Activated naive CD4-positive, alpha-beta T cell (primary cell): ENCODE measurements at places on chromosomes 1 and 21.

DNA sequence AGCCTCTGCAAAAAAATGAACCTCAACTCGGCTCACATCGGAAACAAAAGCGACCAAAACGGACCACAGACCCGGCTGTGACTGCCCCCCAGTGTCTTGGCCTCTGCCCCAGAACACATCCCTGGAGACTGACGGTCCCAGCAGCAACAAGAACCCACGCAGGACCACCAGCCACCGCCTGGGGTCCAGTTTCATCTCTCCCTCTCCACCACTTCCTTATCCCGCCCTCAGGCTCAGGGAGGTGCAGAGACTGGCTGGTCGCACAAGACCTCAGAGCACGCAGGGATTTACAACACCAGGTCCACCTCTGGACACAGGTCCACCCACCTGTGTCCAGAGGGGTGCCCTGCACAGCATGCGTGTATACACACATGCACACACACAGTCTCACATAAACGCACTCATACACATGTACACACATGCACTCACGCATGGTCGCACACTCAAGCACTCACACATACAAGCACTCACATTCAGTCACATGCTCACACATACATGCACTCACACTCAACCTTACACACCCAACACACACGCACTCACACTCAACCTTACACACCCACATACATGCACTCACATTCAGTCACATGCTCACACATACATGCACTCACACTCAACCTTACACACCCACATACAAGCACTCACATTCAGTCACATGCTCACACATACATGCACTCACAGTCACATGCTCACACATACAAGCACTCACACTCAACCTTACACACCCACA is 18.6 kb upstream of the TMEM52 start:
- DNase-seq = no peak

DNA sequence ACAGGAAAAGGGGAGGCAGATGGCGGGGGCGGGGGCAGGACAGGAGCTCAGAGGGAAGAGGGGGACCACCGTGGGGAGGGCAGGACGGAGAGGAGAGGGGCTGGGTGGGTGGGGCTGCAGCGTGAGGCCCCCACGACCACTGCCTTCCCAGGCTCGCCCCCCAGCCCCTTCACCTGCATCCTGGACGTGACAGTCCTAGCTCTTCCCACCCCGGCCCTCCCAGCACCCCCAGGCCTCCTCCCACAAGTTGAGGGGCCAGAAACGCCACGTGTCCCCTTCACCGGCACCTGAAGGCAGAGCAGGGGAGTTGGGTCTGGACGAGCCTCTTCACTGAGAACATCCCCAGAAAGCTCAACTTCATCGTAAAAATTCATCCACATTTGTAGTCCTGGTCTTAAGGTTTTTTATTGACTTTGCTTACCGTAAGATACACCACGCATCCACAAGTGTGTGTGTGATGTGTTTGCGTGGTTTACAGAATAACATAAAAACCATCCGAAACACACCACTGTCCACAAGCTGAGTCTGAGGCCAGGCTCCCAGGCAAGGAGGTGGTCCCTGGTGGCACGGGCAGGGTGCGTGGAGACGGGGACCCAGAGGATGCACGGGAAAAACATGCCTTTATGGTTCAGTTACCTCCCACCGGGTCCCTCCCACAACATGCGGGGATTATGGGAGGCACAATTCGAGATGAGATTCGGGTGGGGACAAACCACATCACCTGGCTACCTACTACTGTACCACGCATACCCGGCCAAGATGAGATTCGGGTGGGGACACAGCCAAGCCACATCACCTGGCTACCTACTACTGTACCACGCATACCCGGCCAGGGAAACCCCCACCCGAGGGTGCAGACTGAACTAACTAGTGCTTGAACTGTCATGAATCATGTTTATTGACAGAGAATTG is 13.9 kb upstream of the COL18A1 start:
- no peak for DNase-seq

DNA sequence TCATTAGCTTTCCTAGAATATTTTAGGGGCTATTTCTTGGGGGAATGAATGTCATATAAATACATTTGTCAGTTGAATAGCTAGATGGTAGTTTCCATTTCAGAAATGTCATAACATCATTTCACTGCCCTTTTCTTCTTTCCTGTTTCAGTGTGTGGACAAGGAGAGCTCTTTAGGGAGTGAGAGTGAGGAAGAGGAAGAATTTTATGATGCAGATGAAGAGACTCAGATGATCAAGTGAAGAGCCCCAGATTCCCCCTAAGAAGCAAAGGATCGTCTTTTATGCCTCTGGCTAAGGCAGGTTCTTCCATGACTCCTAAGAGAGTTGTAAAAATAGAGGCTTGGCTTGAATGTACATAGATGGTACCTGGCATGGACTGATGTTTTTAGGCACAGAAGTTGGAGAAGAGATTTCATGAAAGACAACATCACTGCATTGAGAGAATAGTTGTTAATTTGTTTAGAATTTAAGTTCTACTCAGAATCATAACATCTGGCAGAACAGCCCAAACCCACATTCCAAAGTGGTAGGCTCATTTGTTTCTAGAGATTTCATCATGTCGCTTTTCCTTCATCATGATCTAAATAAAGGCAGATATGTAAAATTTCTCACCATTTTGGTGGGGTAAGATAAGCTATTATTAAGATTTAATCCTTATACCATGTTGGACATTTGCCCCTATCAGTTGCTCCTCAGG is 44.2 kb upstream of the MAB21L3 start:
- DNase-seq = no peak

DNA sequence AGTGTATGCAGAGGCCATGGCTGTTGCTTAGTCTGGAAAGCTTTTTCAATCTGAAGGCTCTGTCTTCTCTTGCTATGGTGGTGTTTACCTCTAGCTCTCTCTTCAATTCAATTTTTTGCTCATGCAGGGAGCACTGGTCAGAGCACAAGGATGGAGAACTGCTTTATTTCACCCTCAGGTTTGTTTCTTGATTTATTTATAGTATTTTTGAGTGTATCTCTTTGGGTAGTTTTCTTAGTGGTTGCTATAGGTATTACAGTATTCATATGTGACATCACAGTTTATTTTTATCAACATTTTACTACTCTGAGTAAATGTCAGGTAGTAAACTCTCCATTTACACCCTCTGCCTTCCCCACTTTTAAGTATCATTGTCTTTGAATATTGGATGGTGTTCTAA is 147.9 kb downstream of the RASAL2 start:
- DNase-seq = no peak

DNA sequence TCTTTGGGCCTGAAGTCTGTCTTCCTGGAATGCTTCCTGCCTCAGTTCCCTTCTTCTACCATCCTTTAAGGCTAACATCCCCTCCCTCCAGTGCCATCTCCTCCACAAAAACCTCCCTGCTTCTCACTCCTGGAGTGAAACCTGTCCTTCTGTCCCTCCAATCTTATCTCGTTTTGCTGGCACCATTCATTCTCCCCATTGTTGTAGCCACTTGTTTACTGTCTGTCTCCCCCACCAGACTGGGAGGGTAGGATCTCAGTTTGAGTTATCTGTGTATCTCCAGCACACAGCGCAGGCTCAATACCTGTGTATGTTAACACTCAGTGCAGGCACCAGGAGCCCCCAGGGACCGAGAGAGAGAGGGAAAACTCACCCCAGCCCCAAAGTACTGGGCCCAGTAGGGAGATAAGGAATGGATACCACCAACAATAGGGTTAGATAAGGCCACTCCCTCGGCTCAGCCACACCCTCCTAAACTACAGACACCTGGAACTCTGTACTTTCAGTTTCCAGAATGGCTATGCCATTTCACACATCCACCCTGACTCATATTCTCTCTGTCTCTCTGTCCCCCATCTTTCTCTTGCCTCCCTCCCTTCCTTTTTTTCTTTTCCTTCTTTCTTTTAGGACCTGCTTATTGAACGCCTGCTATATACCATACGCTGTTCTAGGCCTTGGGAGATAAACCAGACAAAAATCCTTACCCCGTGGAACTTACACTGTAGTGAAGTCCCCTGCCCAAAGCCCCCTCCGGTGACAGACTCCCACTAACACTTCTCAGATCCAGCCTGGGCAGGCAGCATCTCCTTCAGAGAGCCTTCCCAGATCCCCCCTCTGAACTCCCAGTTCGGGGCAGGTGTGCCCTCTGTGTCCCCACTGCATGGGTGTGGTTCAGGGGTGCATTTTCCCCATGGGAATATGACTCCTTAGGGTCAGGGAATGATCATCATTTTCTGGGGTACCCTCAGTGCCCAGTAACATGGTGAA is 3.3 kb upstream of the SSBP3 start:
- DNase-seq = no peak

DNA sequence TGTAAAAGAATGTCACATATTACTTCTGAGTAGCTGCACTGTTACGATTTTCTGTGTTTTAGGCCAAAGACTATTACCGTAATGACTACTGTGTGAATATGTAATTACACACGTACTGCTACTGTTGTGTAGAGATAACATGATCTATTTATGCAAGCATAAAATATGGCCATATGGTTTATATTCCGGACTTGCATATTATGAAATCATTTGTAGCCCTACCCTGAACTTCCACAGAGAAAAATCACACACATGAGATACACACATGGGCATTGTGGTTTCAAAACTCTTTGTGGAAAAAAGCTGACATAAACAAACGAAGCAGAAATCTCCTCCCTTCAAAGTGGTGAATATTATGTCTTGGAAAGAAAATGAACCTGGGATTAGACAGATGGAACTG is 373.0 kb upstream of the ADAMTS5 start:
- no peak for DNase-seq

DNA sequence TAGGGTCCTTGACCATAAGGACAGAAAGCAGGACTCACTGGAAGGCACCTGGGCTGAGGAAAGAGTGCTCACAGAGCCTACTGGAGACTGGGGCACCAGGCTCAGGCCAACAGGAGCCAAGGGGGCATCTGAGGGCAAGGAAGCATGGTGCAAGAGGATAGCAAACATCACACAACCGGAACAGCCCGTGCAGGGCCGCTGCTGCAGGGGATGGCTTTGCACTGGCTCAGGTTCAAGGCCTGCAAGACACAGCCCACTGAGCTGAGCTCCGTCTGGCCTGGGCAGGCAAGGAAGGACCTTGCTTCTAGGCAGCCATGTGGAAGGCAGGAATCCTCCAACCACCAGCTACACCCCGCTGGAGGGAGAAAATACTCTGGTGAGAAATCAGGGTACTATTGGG is 59.8 kb upstream of the KIF26B start:
- no peak for DNase-seq

GRCh38 chr1:23376890-23377811 is 7.5 kb upstream of the ZNF436 start:
- no peak for DNase-seq

DNA sequence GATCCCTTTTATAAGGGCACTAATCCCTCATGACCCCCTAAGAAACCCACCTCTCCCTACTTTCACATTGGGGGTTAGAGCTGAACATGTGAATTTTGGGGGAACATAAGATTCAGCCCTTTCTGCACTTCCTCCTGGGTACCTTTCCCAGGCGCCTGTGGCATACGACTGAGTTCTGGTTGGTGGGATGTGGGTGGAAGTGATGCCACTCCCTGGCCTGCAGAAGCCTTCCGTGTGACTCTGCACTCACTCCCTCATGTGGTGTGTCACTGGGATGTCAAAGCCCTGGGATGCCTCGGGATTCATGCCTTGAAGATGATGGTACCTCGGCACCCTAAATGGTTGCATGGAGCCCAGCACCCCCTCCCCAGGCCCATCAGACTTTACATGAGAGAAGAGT is 28.3 kb upstream of the VASH2 start:
- DNase-seq = no peak

- no peak for DNase-seq
Observed at GRCh38 chr1:87706203-87706602, 377.5 kb downstream of the LMO4 start.

- DNase-seq = no peak
Observed at GRCh38 chr21:42632336-42632751, 21.1 kb upstream of the PDE9A start.

DNA sequence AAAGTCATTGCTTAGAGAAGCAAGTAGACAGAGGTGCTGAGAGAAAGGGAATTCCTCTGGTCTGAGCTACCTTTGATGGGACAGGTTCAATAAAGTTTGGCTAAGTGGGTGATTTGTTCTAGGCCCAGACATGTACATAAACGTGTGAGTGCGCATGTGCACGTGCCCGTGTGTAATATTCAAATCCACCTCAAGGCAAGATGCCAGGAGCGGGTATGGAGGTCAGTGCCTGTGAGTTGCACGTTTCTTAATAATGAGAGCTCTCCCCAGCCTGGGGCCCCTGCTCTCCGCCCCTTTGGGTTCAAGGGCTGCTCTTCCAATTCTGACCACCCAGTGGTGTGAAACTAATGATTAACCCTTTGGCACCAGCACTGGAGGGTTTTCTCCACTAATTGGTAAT is 53.8 kb upstream of the LMO4 start:
- DNase-seq = no peak

GRCh38 chr1:157652859-157653493 is 47.6 kb downstream of the FCRL3 start:
- no peak for DNase-seq

GRCh38 chr1:116912846-116913245 is 3.1 kb downstream of the PTGFRN start:
- no peak for DNase-seq

DNA sequence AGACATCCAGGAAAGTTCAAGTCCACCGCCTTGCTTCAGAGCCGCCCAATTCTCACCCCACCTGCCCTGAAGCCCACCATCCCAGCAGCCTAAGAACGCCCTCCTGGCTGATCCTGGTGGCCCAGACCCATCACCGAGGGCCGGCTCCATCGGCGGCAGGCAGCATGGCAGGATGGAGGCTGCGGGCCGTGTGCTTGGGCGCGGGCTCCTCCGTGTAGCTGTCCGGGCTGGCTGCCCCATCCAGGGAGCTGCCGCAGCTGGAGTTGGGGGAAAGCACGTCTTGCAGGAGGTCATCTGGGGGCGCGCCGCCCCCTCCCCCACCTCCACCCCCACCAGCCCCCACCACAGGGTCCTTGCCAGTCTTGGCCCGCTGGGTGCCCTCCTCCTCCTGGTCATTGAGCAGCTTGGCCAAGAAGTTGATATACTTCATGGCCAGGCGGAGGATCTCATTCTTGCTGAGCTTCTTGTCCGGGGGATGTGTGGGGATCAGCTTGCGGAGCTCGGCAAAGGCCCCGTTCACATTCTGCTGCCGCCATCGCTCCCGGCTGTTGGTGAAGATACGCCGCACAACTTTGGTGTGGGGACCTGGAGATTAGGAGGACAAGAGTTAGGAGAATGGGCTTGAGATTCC is 12.3 kb downstream of the TAL1 start:
- DNase-seq = no peak

GRCh38 chr1:111597426-111597825 is 22.2 kb upstream of the RAP1A start:
- DNase-seq = no peak

GRCh38 chr1:35461966-35462651 is 95.1 kb downstream of the KIAA0319L start:
- DNase-seq = no peak
